Spleen (tissue), 13 donors: ENCODE measurements at places on chromosomes 5 and 9. TPM values are rescaled to one million over a fixed set of nuclear protein-coding genes. Genes with fewer than 3 reads are reported as not detected.

Gene IRX4
- not detected for total RNA-seq

DNA sequence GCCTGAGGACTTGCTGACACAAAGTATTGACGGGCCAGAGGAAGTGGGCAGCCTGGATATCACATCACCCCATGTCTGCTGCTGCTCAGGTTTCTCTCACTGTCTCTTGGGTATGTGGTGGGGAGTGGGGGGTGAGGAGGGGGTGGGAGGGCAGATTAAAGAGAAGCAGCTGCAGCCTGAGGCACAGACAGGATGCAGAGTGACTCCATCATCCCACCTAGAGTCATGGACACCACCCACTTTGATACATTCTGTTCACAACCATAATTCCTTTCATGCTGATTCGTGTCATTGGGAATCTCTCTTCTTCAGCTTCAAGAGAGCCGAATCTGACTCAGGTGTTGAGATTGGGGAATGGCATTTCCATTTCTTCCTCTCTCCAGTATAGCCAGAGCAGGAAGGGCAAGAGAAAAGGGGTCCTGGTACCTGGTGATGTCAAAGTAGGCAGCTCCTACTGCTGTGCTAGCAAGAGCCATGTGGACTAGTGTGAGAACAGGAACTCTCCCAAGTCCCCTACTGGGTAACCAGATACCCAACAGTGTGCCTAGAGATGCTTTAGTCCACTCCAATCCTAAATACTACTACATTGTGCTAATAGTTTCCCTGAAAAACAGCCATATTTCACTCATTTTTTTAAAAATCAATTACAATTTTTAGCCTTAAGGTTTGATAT lies 22.4 kb downstream of the GRAMD2B start:
- no peak for DNase-seq

Gene NUTM2F
- not detected for total RNA-seq

GRCh38 chr9:100598641-100599145 lies 20.8 kb downstream of the CAVIN4 start:
- peak; percentile 94 for DNase-seq

- no peak for DNase-seq
Measured at GRCh38 chr5:16866273-16866672, 69.8 kb downstream of the MYO10 start.

DNA sequence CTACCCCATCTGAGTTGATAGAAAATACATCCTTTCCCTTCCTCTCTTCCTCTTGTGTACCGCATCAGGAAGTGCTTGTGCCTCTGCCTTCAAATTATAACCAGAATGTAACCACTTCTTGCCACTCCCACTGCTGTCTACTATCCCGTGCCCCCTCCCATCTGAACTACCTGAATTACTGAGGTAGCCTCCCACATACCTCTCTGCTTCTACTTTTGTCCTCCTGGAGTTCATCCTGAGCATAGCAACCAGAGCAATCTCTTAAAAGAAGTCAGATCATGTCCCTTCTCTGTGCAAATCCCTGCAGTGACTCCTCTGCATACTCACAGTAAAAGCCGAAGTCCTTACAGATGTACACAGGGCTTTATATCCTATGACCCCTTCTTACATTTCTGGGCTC lies 23.0 kb downstream of the SV2C start:
- no peak for DNase-seq

DNA sequence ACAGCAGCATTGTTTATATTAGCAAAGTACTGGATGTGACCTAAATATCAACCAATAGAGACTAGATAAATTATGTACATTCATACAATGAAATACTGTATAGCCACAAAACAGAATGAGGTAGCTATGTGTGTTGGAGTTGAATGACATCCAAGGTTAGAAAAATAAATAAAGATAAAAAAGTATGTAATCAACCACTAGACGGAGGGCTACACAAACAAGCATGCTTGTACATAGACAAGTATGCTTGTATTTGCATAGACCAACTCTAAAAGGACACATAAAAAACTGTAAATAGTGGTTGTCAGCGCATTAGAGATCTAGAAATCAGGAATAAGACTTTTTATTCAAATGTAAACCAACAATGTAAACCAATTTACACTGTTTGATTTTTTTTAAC lies 3.0 kb downstream of the FEM1C start:
- no peak for DNase-seq

Gene CCDC171
- total RNA-seq = 2.1 TPM
